ENCODE measurements at places on chromosomes 2 and 18.

DNA sequence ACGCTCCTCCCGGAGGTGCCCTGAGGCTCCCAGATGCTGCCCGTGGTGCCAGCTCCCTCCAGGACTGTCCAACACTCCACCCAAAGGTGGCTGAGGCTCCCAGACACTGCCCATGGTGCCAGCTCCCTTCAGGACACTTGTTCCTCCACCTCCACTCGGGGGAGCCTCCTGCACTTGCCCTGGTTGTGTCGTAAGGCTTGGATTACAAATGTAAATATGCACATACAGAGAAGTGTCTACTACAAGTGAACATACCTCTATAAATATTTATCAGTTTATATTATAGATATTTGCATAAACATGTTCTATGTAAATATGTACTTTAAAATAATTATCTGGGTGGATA is 143.3 kb downstream of the PXDN start:
- DNase-seq: no peak

DNA sequence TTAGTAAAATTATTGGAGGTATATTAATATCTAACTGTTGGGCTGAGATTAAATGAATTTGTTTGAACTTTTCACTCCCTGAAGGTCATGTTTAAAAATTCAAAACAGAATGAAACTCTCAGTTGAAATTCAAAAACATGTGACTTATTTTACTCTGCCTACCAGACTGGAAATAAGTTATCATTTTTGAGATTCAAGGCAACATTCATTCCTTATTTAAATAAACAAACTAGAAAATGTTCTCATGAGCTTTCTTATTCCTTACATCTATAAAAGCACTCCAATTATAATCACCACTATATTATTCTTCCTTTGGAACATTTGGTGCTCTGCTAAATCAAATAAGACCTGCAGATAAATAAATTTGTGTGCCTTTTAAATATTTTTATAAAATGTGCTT is 217.8 kb downstream of the CDH2 start:
- no peak for DNase-seq

GRCh38 chr2:28225473-28226080 is 167.1 kb upstream of the FOSL2 start:
- no peak for DNase-seq

- DNase-seq: no peak
Observed at GRCh38 chr2:27624943-27625342, 3.9 kb downstream of the CCDC121 start.

GRCh38 chr2:105821428-105822125 is 76.9 kb downstream of the NCK2 start:
- no peak for DNase-seq

GRCh38 chr2:10444463-10444862 is 3.7 kb downstream of the ODC1 start:
- no peak for DNase-seq

GRCh38 chr2:191597186-191597751 is 80.7 kb upstream of the NABP1 start:
- no peak for DNase-seq

DNA sequence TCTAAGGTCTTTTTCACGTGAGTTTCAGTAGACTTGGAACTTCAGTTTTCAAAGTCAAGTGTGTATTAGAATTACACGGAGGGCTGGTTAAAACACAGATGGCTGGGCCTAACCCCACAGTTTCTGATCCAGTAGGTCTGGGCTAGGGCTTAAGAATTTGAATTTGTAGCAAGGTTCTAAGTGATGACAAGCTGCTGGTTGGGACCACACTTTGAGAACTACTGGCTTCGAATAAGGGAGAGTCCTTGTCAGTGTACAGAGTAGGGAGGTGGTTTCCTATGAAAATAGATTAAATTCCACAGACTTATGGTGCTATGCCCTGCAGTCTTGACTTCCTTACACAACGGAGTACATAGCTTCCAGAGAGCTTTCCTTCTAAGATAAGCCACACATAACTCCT is 4.5 kb downstream of the RHOB start:
- DNase-seq: no peak

DNA sequence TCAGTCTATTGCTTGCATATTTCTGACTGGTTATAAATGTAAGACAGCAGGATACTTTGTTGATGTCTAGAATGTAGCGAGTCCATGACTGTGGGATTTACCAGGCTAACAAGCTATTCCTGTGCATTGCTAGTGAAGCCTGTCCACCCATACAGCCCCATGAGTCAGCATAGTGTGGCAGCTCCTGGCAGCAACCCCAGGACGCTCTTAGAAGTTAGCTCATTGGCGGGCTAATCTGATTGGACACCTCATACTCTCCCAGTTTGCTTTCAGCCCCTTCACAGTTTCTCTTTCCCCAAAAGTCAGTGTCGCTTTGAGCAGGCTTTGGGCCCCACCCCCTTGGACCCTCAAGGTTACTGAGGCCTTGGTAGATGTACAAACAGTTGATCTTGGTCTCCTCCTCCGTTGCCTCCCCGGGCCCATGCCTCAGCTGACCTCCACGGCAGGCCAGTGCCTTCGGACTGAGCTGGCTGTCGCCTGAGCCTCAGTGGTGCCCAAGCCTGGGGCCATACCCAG is 48.0 kb downstream of the COA5 start:
- DNase-seq: no peak

DNA sequence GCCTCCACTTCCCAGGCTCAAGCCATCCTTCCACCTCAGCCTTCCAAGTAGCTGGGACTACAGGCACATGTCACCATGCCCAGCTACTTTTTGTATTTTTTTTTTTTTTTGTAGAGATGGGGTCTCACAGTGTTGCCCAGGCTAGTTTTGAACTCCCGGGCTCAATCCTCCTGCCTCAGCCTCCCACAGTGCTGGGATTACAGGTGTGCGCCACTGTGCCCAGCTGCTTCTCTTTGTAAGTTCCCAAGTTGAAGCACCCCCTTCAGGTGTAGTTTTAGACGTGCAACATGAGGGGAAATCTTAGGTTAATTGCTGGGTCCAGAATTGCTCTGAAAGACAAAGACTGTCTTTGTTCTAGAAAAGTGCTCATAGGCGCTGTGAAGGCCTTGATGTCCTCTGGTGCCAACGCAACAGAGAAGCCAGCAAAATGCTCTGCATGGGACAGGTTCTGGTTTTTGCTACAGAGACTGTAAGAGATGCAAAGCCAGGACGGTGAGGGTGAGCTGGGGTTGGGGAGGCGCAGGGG is 46.6 kb downstream of the RRM2 start:
- no peak for DNase-seq

- DNase-seq: no peak
Observed at GRCh38 chr2:75432761-75433361, 127.9 kb downstream of the EVA1A start.

DNA sequence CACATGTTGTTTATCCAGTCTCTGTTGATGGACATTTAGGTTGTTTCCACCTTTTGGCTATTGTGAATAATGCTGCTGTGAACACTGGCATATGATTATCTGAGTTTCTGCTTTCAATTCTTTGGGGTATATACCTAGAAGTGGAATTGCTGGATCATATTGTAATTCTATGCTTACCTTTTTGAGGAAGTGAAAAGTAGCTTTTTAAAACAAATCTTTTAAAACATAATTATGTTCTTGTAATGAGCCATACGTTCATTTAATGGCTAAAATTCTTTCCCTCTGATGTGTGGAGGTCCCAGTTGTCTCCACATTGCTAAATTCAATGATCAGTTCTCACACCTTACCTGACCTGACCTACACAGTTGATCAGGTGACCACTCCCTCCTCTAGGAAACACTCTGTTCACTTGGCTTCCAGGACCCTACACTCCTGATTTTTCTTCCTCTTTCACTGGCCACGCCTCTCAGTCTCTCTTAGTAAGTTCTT is 27.8 kb upstream of the SERTAD2 start:
- no peak for DNase-seq

DNA sequence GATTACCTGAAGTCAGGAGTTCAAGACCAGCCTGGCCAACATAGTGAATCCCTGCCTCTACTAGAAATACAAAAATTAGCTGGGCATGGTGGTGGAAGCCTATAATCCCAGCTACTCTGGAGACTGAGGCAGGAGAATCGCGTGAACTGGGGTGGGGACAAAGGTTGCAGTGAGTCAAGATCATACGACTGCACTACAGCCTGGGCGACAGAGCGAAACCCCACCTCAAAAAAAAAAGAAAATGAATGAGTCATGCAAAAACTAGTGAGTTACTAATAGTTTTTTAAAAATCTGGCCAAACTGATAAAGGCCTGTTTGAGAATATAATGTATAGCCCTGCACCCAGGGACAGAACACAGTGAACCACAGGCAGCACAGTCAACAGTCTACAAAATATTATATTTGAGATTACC is 17.5 kb downstream of the AFG3L2 start:
- DNase-seq: no peak

- no peak for DNase-seq
Observed at GRCh38 chr18:23269928-23270327, 134.6 kb downstream of the CABLES1 start.

DNA sequence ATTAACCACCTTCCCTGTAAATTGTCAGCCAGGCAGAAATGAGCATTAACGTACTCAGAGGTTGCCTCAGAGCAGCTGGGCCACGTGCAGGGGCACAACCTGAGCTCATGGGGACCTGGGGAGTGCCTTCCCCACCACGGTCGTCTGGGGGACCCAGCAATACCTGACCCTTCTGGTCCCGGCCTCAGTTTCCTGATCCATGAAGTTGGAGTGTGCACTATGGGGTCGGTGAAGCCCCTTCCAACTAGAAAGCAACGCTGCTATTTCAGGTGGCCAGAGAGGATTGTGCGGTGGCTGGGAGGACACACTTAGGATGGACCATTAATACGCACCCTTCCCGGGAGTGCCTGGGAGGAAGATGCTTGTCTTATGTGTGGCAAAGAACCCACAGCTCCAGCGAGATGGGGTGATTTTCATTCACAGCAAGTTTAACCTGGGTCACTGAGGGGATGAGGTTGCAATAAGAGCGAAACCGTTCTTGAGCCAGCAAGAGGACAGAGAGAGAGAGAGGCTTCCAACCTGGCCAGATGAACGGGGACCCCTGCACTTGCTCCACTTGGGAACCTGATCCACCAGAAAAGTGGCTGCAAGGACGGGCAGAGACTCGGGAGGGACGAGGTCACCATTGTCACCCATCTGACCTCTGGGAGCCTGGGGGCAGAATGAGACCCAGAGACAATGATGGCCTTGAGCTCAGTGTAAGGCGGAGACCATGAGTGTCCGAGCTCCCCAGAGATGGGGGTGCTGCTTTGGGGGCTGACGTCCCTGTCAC is 36.2 kb downstream of the NGEF start:
- DNase-seq: no peak

GRCh38 chr2:191678437-191679100 is 633 bp downstream of the NABP1 start:
- DNase-seq: peak; percentile 51

DNA sequence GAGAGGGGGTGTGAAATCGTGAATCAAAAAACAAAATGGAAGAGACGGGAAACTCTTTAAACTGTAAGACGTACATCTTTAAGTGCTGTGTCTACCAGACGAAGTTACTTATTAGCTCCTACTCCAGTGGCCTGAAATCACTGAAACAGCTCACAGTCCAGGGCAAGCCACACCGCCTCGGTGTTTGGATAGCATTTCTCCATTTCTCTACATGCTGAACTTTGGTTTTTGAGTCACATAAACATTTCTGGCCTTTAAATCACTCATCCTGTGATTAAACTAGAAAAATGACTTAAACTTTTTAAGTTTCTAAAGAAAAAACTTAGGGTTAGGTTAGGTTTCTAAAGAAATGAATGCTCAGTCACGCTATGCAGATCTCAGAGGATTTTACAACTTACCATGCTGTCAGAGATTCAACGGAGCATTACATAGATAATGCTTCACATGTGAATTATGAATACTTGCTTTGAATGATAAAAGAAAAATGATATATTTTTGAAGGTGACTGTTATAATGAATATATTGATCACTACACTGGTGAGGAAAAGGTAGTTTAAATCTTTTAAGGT is 138.4 kb downstream of the MBP start:
- DNase-seq: no peak

- no peak for DNase-seq
Observed at GRCh38 chr2:160664603-160665140, 171.1 kb upstream of the RBMS1 start.

DNA sequence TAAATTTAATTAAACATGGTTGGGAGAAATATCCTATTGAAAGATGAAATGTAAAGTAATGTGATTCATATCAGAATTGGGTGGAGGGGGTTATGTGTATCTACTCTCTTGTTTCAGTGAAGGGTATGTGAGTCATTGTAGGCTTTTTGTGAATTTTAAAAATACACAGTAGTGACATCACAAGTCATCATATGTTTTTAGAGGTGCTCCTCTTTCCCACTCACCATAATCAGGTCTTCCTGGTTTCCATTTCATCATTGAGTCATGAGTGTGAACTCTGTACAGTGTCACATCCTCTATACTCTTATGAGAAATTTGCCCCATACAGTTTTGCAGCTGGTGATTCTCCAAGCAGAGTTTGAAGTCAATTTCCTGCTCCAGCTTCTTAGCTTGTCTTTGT is 18.8 kb downstream of the FSIP2 start:
- DNase-seq: no peak

GRCh38 chr2:157259386-157259785 is 1.9 kb downstream of the GALNT5 start:
- DNase-seq: no peak

GRCh38 chr2:233311241-233311926 is 3.8 kb downstream of the SAG start:
- DNase-seq: no peak

DNA sequence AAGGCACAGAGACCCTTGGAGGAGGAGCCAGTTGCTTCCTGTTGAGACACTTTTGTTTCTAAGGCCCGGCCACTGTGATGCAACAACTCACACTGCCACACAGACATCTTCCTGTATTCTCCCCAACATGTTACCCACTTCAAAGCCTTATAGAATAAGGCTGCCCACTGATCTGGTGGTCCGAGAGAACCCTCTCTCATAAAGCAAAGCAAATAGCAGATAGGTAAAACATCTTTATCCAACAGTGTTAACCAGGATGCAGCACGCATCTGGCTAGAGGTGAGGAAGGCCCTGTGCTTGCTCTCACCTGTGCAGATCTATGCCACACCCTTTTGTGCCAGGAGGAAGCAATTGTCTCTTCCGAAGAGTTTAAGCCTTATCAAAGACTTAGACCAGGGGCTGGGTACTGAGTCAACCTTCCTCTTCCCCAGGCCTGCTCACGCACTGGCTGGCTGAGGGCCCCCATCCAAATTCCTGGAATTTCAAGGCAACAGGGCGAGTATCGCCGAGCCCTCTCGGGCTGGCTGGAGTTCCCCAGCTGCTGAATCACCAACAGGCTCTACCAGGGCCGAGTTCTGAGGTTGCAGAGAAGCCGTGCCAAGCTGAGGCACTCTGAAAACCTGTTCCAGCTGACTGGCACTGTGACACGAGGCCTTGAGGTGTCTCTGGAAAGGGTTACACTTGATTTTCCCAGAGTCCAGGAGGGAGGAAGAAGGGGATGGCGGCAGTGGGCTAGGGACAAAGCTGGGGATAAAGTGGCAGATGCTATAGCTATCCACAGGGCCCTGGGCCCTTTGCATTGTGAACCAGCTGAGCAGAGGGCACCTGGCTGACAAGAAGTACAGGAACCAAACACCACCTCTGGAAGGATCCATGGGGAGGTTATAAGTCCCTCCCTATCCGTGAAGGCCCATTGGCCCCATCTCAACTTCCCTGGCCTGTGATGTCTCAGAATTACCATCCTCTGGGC is 29.3 kb downstream of the TGFA start:
- peak; percentile 6 for DNase-seq

- no peak for DNase-seq
Observed at GRCh38 chr2:173028141-173028540, 47.5 kb upstream of the MAP3K20 start.

GRCh38 chr2:120953066-120953756 is 217.5 kb downstream of the GLI2 start:
- DNase-seq: no peak

All from stimulated activated CD8-positive, alpha-beta memory T cell treated with anti-CD3 and anti-CD28 coated beads, Interleukin-12 subunit alpha, Interleukin-12 subunit beta, amount 100 ng/mL, for 4 hours (primary cell).